Stimulated activated CD8-positive, alpha-beta memory T cell treated with anti-CD3 and anti-CD28 coated beads, Interleukin-7, amount 100 ng/mL, for 48 hours (primary cell): ENCODE measurements at places on chromosomes 1 and 21.
A peak's percentile ranks its signal among the peaks of the same experiment; 100 is the strongest.

DNA sequence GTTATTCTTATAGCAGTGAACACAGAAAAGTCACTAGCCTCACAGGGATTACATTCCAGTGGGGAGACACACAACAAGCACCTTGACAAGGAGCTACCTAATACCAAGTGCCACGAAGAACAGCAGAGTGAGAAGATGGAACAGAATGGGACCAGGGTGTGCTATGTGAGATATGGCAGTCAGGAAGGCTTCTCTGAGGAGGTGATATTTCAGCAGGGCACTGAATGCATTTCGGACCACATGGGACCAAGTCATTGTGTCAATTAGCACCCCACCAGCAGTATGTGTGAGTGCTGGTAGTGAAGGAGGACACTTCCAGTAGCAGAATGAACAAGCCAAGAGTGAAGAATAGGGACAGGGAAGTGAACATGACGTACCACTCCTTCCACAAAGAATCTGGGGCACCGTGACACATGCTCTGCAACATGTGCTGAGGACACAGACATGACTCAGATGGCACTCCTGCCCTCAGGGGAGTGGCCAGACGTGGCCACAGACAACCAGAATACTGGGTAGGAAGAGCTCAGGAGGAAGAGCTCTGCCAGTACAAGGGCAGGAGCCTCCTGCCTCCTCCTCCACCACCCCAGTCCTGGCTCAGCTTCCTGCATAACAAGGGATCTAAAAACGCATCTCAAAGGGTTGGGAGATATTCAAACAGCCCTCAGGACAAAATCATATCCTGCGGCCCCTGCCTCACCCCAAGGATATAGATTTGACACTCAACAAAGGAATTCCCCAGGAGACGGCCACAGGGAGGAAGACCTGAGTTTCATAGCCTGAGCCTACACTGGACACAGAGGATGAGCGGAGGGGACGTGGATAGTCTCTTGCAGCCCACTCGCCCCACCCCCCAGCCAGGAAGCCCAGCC lies 102.5 kb downstream of the TRABD2B start:
- DNase-seq, result no peak

DNA sequence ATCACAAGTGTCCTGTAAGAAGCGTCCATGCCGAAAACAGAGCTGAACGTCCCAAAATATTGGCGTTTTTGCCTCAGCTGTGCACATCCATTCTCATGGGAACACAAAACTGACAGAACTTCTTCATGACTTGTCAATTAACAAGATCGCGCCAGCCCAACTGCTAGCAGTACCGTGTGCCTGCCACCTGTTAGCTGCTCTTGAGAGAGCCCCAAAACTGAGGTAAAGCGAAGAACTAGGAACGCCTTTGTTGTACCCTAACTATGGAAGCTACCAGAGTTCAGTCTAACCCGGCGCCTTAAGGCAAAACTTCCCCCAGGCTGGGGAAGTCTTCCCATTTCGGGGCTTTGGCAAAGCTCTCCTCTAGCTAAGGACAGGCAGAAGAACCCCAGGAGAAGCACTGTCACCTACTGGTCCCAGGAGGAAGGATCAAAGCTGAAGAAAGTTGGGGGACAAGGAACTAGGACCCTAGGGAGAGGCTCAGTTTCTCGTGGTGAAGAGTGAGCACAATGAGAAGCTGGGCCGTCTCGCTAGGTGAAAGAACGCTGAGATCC lies 719 bp downstream of the EYA3 start:
- no peak for DNase-seq

- no peak for DNase-seq
These were observed 2.4 kb downstream of the CEPT1 start for GRCh38 chr1:111142356-111142975.

DNA sequence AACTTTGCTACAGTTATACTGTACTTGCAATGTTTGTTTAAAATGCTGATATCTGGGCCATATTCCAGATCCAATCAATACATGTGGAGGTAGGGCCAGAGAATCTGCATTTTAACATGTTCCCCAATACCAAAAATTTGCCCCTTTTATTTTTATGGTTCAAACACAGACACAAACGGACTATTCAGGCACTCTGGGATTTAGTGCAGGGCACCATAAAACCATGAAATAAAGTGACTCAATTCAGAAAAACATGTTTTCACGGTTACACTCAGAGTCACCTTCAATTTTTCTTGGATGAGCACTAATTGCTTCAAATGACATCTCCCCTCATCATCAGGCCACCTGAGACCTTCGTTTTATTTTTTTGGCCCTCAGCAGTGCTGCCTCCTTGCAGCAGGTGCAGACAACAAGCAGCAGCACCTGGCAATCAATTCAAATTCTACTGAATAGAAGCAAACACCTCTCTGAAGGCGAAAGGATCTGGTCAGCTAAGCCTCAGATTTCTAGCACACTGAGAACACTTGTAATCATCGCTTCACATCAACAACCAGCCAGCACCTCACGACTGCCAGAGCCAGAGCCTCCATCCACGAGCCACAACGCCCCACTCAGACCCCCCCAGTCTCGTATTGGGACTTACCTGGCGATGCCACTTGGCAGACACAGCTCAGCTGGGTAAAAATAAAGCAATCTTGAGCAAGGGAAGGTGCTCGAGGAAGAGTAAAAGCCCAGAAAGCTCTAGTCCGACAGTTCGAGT lies 1.1 kb downstream of the ERO1B start:
- DNase-seq, result no peak

- no peak for DNase-seq
These were observed 12.4 kb upstream of the TMEM183A start for GRCh38 chr1:202994756-202995155.

DNA sequence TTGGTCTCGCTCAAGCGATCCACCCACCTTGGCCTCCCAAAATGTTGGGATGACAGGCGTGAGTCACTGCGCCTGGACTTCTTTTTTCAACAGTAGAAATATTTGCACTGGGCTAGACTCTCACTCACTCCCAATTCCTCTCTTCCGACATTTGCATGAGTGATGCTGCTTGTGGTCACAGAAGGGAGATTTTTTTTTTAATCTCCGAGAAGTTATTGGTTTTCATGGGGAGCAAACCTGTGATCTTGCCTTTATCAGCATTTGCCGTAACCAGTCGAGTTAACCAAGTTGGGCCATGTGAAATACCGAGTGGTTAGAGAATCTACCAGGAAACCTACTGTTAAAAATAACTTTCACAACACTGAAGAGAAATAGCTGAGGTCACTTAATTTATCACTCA lies 21.1 kb downstream of the ERG start:
- no peak for DNase-seq

- DNase-seq, result no peak
These were observed 57.0 kb downstream of the KIFAP3 start for GRCh38 chr1:170017478-170017877.

GRCh38 chr21:15480160-15480559 lies 249.6 kb upstream of the USP25 start:
- no peak for DNase-seq

- DNase-seq, result no peak
These were observed 58.1 kb downstream of the TBCE start for GRCh38 chr1:235425357-235425756.

GRCh38 chr1:207404849-207405525 lies 49.1 kb upstream of the CR2 start:
- no peak for DNase-seq

GRCh38 chr1:65344171-65344814 lies 35.0 kb downstream of the DNAJC6 start:
- no peak for DNase-seq

DNA sequence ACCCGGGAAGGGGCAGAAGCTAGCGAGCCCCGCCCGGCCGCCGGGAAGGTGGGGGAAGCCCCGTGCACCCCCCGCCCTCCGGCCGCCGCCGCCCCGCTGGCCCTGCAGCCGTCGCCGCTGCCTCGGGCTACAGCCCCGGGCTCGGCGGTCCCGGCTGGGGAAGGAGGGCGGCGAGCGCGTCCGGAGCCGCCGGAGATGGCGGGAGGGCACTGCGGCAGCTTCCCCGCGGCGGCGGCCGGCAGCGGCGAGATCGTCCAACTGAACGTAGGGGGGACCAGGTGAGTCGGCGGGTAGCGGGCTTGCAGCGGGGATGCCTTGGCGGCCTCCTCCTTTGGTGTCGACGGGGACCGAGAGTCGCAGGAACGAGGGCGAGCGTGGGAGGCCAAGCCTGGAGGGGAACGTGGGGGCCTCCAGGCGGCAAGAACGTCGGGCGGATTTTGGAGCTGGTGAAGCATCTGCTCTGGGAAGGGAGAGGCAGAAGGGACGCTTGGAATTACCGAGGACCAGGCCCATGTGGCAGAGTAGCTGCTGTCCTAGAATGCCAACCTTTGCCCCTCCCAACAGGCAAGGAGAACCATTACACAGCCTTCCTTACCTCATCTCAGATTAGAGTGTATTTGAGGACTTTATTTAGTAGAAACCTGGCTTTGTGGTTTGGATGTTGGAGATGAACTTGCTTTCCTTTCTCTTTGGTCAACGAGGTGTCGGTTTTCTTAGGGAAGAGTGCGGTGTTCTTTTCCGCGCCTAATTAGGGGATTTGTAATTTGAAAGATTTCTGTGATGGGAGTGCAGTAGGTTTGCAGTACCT lies 591 bp downstream of the KCTD3 start:
- DNase-seq, result peak; percentile 4

DNA sequence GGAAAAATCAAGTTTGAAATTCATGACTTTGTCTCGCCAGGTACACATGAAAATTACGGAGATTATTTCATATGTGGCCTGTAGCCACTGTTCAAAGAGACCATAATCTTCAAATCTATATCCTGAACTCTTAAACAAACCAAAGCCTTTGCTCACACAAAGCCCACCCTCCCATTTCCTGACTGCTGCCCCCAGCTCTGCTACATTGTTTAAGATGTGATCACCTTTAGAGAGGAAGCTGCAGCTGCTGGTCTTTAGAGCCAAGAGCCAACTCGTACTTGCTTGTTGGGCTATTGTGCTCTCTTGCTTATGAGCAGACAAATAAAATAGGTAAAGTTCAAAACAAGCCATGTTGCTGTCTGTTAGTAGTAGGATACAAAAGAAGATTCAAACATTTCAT lies 71.9 kb downstream of the DTL start:
- DNase-seq, result no peak

GRCh38 chr1:155777582-155777981 lies 79.4 kb downstream of the GON4L start:
- no peak for DNase-seq

- no peak for DNase-seq
These were observed 37.1 kb upstream of the TRIM67 start for GRCh38 chr1:231124746-231125145.

DNA sequence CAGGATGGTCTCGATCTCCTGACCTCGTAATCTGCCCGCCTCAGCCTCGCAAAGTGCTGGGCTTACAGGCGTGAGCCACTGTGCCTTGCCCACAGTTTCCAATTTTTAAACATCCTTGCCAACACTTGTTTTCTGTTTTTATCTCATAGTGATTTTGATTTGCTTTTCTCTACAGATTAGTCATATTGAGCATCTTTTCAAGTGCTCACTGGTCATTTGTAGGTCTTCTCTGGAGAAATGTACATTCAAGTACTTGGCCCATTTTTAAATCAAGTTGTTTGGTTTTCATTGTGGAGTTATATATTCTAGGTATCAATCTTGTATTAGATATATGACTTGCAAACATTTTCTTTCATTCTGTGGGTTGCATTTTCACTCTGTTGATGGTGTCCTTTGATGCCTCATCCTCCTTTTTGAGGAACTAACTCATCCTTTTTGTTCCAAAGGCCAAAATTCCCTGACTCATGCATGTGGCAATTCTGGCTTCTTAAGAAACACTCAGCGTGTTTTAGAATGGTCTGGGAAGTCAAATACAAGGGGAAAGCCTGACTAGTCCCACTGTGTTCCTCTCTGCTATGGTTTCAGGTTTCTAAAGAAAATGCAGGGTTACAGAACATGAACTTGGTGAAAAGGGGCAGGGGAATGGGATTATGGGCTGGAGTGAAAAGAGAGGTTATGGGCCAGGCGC lies 37.3 kb downstream of the PTAFR start:
- DNase-seq, result no peak

GRCh38 chr1:206782448-206782847 lies 10.2 kb upstream of the IL10 start:
- DNase-seq, result no peak

DNA sequence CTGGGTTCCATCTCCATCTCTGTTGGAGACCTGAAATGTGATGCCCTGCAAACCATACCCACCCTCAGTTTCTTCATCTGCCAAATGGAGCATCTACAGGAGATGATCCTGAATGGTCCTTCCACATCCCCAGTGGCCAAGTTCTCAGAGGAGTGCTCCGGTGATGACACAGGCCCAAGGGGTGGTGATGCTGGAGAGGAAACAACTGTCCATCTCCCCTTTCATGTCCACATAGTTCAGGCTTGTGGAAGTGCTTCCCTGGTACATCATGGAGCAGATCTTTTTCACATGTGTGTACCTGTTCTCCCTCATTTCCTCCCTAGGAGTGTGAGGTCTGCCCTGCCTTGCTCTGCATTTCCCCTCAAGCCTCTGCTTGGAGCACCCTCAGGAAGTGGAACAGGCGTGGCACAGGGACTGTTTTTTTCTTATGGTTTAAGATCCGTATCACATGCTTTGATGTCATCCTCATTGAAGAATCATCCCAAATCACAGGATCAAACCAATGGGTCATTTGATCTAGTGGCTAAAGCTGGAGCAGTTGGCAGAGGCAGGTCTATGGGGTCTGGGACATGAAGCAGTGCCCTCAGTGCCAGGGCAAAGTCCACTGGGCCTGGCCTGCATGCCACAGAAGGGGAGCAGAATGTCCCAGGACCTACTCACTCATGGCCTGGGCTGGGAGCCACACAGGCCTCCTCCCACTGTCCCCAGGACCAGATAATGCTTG lies 8.2 kb upstream of the TRIM63 start:
- DNase-seq, result no peak

DNA sequence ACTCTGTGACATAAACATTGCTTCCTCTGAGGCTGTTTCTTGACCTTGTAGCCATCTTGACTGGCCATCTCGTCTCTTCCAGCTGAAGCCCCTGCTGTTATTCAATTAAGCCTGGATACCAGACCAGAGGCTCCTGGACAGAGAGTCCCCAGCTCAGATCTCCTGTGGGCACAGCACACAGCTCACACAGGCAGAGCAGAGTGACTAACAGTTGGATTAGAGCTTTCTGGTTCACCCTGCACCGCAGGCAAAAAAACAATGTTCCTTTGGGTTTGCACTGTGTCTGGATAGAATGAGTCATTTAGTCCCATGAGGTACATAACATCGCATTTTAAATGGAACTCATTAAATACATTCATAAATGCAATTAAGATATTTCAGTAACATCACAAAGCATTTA lies 33.4 kb upstream of the USH2A start:
- DNase-seq, result no peak

- no peak for DNase-seq
These were observed 99.4 kb upstream of the SLC45A1 start for GRCh38 chr1:8218351-8219092.

DNA sequence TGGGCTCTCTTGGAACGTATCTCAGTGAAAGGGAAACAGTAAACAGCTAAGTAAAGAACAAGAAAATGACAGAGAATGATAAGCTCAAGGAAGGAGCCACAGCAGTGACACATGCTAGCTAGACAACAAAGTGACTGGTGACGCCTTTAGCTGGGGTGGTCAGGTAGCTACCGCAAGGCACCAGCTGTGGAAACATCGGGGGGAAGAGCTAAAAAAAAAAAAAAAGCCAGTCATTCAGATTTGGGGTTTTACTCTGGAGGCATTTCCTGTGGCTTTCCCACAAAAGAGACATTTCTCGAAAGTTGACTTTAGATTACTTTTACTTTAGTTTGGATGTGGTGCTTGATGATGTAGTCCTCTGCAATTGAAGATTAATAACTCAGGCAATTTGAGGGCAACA lies 2.1 kb downstream of the FHAD1 start:
- DNase-seq, result peak; percentile 77
